ENCODE measurements at places on chromosomes 4 and X.

- no peak for DNase-seq
These were observed 117.9 kb downstream of the PPEF1 start for GRCh38 chrX:18825375-18825774.

GRCh38 chrX:15334561-15334960 is 762 bp downstream of the PIGA start:
- peak; percentile 17 for DNase-seq

DNA sequence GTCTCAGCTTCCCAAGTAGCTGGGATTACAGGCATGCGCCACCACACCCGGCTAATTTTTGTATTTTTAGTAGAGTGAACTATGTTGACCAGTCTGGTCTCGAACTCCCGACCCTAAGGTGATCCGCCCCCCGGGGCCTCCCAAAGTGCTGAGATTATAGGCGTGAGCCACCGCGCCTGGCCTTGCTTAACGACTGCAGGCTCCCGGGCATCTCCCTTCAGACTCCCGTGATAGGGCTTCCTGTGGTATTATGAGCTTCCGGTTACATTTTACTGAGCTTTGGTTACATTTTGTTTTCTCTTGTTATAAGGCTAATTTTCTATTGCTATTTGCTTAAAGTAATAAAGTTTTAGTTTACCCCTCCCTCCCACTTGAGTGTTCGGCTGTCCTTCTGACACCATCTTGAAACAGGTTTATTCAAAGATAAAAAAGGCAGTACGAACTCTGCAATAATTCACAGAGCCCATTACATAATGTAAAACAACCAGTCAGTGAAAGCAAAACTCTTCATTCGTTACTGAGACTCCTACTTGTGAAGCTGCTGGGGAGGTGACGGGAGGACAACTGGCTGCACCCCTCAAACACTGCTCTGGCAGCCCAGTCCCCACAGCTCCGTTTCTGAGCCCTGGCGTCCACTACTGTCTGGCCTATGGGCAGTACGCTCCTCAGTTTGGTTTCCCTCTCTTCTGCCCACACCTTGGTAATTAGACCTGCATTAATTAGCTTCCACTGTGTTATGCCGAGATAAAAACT is 795.7 kb upstream of the SLIT2 start:
- no peak for DNase-seq

DNA sequence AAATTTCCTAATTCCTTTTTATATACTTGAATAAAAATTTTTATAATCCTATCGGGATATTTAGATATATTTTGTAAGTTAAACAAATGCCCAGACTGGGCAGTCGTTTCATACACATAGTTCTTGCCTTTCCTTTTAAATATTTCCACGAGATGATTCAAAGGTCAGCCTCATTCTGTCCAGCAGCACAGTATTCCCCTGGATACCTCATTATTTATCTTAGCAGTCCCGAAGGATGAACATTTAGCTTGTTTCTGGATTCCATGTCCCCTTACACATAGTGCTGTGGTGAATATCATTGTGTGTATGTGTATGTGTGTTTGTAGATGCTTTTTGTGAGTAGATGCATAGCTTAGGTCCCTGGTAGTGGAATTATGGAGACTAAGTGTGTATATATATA is 38.3 kb downstream of the RAPGEF2 start:
- DNase-seq, result no peak

DNA sequence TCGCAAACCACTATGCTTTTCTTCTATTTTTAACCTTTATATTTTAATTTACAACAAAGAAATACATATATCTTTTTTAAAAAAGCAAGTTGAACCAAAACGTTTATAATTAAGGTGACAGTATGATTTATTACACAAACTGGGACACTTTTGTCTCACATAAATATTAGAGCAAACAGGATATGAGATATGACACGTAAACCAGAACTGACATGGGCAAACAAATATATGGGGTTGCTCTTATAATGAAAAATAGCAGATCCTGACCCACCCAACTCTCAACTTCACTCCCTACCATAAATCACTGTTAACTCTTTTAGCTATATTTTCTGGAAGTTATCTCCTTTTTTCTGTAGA is 177.0 kb upstream of the EDNRA start:
- no peak for DNase-seq

GRCh38 chrX:369563-370101 is 17.1 kb downstream of the PPP2R3B start:
- no peak for DNase-seq

DNA sequence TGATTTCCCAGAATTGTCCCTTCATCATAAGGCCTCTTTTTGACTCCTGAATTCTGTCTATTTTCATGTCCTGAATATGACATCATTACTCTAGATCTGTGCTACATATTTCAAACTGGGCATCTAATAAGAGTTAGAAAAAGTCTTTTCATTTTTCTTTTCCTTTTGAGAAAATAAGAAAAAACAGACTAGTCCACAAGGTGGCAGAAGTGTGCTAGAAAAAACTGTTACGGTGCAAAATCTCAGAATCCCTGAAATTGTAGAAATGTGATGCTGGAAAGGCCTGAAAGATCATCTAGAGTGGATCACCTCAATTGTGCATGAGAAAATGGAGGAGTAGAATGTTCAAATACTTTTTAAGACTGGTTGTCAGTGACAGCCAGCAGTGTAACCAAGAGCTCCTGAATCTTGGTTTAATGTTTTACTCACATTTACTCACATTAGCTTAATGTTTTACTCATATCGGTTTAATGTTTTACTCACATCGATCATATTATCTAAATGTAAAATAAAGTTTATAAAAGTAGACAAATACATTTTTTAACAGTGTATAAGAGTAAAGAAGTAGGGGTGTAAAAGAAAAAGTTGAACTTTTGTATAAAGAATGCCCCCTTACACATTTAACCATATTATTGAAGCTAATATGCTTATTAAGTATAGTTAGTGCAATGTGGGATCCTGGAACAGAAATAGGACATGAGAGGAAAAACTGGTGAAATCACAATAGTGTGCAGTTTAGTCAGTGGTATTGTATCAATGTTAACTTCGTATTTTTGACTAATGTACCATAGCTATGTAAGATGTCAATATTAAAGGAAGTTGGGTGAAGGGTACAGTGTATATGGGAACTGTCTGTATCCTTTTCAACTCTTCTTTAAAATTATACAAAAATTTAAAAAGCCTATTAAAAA is 15.2 kb downstream of the ASB11 start:
- DNase-seq, result peak; percentile 25

DNA sequence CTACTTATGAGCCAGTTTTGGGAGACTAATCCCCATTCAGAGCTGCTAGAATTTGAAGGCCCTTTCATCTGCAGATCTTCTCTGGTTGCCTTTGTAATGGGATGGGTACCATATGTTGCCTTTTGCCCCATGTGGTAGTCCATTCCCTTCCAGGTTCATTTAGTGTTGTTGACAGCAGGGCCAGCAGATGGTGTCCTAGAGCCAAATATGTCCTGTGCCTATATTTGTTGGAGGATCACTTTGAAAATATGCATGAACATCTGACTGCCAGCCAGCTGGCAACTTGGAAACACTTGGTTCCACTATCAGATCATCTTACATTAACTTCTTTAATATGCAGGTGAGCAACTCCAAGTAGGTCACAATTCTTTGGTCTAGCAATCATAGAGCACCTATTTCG is 30.4 kb downstream of the CFAP299 start:
- peak; percentile 51 for DNase-seq

DNA sequence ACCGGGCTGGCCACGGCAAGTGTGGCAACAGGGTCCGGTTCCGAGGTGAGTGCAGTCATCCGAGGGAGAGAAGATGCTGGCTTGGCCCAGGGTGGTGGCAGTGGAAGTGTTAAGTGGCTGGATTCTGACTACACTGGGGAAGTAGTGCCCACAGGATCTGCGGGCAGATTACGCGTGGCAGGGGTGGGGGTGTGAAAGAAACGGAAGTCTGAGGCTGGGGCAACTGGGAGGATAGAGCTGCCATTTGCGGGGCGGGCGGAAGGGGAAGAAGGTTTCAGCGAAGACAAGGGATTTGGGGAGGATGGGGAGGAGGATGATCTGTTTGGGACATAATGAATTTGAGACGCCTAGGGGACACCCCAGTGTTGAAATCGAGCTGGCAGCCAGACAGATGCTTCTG is 5.3 kb downstream of the RS1 start:
- no peak for DNase-seq

- no peak for DNase-seq
These were observed 50.9 kb downstream of the IDS start for GRCh38 chrX:149453906-149454822.

GRCh38 chr4:100017637-100018310 is 67.7 kb upstream of the H2AZ1 start:
- peak; percentile 39 for DNase-seq

DNA sequence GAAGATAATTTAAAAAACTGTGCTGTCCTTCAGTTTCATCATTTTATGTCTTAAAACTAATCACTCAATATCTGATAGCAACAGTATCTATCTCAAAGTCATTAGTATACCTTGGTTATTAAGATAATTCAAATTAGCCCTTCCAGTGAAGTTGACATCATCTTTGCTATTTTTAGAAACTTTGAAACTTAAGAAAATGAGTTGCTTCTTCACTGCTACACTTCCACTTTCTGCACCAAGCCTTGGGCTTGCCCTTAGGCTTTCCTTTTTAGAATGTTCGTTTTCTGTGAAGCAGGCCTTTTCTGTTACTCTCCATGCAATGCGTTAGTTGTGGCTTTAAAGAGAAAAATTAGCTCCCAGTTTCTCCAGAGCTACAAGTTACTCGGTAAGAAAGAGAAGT is 4.4 kb upstream of the VAMP7 start:
- no peak for DNase-seq

DNA sequence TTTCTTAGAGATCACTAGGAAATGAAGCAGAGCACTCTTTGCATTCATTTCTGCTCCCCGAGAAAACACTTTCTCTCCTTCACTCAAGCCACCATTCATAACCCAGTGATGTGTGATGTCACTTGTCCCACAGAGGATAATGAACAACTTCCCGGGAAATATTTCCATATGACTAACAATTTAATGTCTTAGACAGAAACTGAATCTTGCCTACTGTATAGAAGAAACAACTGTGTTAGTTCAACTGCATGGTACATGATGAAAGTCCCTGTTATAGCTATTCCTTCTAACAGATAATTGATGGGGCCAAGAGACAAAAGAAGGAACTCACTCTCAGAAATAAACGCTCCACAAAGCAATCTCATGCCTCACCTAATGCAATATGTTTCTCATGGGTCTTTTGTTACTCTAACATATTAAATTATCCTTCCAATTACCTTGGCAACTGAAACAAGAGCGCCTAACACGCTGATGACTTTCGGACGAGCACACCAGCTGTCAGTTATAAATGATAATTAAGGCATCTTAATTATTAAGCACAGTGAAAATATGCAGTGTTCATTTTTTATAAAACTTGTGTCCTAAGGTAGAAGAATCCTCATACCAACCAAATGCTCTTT is 113.7 kb upstream of the TLR3 start:
- DNase-seq, result no peak

DNA sequence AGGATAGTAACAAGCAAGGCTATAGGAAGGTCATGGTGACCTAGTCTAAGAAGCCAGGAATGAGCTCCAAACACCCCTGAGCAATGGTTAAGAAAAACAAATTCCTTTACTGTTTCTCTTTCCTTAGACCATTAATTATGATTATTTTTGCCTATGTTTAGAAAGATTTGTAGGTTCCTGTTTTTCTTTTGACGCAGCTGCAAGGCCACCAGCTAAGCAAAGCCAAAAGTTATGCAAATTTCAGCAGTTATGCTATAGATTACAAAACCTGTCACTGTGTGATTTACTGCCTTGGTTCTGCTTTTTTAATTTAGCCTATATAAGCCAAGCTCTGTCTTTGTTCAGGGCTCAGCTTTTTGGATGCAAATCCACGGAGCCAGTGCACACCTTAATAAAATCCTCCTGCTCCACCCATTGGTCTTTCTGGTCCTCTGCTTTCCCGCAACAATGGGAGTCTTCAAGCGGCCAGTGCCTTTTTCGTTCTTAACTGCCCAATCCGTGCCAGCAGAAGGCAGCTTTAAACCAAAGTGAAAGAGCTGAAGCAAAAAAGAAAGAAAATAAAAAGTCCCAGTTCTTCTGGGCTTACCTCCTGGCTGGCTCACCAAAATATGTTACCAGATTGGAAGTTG is 1.4 kb upstream of the CEP135 start:
- DNase-seq, result peak; percentile 28

DNA sequence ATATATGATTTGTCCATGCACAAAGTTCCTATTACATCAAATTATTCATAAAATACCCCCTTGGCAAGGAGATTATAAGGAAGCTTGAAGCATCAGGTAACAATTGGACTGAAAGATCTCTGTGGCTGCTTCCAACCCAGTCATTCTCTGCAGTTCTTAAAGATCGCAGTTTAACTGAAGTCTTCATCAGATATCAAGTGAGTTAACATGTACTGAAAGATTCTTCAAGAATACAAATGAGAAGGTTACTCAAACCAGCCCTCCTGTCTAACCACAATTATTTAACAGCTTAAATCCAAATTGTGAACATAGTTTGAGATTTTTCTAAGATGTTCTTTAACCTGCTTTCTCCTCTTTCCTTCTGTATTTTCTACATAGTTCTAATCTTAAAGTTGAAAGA is 56.1 kb downstream of the SLC10A7 start:
- peak; percentile 39 for DNase-seq

GRCh38 chrX:150324035-150324728 is 38.9 kb upstream of the MAMLD1 start:
- DNase-seq, result no peak

- DNase-seq, result no peak
These were observed 234.1 kb upstream of the IGFBP7 start for GRCh38 chr4:57344296-57344695.

DNA sequence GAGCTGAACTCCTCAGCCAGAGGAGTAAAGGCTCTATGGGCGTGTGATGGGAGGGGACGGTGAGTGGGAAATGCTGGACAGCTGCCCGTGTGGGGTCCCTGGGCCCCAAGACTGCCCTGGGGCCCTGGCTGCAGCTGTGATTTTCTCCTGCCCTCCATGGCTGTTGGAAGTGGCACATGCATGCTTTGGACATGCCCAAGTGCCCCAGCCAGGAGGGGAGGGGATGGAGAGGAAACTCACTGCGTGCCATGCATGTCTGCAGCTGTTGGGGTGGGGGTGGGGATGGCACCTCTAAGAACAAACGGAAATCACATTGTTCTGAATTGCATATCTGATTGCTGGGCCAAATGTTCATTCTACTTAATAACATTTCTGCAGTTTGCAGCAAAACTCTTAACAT is 52.4 kb downstream of the MID2 start:
- DNase-seq, result no peak

- no peak for DNase-seq
These were observed 78.0 kb downstream of the NSUN7 start for GRCh38 chr4:40827758-40828157.

GRCh38 chrX:7746856-7747255 is 96.1 kb upstream of the VCX start:
- DNase-seq, result no peak

All from activated CD4-positive, alpha-beta T cell treated with anti-CD3 and anti-CD28 coated beads, Interleukin-10, Interleukin-2, amounts not matched to agents 100 ng/mL and 50 ng/mL, durations not matched to agents 16 hours and 8 hours (primary cell).